KBM-7 (cell line): ENCODE measurements at places on chromosomes 4 and X.

- DNase-seq, result no peak
These were observed 143.4 kb downstream of the CENPC start for GRCh38 chr4:67401902-67402301.

- DNase-seq, result peak; percentile 58
These were observed 35.7 kb upstream of the INTS6L start for GRCh38 chrX:135484641-135485289.

- DNase-seq, result no peak
These were observed 1670.4 kb upstream of the AGA start for GRCh38 chr4:179112441-179113170.

GRCh38 chr4:74395633-74396032 is 30.7 kb downstream of the EREG start:
- DNase-seq, result no peak

- DNase-seq, result no peak
These were observed 8.9 kb downstream of the PGAM4 start for GRCh38 chrX:77960567-77960966.

GRCh38 chr4:71648448-71648847 is 135.4 kb downstream of the GC start:
- no peak for DNase-seq

GRCh38 chrX:68710870-68711576 is 63.6 kb downstream of the STARD8 start:
- peak; percentile 57 for DNase-seq

GRCh38 chr4:3709061-3709845 is 56.9 kb upstream of the ADRA2C start:
- no peak for DNase-seq

DNA sequence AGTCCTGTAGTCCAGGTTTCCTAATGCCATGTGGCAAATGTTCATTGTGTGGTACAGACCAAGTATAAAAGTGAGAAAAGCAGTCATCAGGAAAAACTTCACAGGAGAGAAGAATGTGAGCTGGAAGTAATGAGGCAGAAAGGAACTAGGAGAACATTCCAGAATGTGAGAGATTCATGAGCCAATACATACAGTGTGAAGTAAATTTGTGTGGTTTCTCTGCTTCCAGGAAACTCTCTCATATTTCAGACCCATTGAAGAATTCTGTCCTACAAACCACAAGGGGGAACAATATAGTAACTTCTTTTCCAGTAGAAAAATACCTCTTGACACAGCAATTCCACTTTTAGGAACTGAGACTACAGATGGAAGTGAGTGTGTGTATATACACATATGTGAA is 136.5 kb downstream of the RNF150 start:
- DNase-seq, result no peak

- peak; percentile 61 for DNase-seq
These were observed 249.0 kb downstream of the STK32B start for GRCh38 chr4:5300283-5300682.

GRCh38 chrX:22575161-22575845 is 302.6 kb downstream of the CBLL2 start:
- no peak for DNase-seq

DNA sequence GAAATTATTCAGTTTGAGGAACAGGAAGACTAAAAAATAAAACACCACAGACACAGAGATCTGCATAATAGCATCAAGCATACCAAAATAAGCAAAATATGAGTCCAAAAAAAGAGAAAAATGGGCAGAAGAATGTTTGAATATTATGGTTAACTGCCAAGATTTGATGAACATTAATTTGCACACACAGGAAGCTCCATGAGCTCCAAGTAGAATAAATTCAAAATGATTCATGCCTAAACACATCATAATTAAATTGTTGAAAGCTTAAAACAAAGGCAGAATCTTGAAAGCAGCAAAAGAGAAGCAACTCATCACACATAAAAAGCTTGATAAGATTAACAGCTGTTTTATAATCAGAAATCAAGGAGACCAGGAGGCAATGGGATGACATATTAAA is 156.6 kb upstream of the ARSJ start:
- DNase-seq, result no peak

DNA sequence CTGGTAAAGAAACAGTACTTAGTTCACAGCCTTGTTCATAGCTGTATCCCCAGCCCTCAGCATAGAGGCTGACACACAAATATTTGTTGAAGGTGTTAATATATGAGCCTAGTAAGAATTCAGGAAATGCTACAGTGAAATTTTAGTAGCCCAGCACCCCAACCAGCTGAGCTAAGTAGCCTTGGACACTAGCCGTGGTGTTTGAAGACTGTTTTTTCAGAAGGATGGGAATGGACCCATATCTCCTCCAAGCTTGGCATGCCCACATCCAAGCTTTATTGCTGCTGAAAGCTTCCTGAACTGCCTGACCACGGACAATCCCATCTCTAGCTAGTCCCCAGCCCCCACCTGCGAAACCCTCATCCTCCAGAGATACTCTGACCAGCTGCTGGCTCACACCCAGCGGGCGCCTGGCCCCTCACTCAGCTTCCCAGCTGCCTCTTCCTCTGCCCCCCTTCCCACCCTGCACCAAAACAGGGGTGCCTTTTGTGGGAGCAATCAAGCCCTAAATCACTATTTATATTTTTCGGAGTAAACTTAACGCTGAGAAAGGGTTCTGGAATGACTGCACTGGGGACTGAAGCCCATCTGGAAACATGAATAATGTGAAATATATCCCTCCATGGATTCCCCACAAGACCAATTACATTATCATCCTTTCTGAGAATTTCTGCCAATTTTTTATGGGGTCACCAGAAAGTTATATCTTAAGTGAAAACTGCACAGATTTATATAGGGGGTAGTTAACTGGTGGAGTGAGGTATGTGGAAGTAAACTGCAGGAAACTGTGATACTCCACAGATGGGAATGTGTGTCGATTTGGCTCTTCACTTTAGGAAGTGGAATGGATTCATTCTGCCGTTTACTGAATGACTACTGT is 41.1 kb upstream of the CBR4 start:
- no peak for DNase-seq

DNA sequence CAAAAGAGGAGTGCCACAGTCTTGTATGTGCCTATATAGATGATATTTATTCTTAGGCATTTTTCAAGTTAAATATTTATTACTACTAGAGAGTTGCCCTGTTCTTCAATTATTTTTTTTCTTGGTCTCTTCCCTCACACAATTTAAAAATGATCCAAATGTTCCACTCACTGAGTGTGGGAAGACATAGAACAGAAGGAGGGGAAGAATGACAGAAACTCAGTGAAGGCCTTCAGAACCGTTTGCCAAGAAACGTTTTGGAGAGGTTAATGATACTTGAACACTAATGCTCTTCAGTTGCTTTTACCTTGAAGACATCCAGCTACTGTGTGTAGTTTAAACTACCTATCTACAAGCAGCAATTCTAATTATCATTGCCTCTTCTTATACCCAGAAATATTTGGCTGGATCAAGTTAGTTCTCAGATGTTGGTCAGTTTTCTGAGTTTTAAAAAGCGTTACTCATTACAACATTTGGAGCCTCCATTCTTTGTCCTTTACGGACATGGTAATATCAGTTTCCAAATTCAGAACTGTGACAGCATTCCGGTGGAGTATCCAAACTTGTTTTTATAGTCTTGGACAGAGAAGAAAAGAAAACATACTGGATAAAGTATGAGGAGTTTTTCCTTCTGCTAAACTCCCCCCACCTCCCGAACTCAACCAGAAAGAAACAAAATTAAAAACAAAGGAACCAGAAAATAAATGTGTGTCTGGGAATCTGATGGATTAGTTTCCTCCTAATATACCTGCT is 389.7 kb downstream of the SPRY1 start:
- DNase-seq, result no peak

- DNase-seq, result peak; percentile 20
These were observed 2.3 kb upstream of the SLBP start for GRCh38 chr4:1714303-1715001.

DNA sequence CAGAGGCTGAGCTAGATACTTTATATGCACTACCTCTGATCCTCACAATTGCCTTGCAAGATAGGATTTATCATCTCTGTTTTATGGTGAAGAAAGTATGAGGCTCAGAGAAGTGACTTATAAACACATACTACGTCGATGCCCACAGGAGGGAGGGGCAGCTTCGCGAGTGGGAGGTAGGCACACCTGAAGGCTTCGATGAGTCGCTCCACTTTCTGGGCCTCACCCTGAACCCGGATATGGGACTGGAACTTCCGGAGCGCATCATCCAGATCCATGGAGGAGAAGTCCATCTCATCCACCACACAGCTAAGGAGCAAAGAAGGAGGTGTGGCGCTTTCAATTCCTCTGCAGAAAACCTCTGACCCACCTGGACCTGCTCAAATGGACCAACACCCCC is 22.9 kb upstream of the KDM5C start:
- no peak for DNase-seq

DNA sequence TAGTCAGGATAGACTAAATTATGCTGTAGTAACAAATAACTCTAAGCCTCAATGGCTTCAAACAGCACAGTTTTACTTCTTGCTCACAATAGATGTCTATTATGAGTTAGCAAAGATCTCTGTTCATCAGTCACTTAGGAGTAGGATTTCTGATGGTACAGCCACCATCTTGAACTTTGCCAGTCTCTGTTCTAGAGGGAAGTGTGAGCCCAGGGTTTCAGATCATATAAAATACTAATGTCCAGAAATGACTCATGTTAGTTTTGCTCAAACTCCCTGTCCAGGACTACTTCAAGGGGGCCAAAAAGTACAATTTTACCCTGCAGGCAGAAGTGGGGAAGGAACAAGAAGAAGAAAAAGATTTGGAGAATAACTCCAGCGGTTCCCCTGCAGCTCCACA is 77.1 kb upstream of the LSM6 start:
- DNase-seq, result no peak

DNA sequence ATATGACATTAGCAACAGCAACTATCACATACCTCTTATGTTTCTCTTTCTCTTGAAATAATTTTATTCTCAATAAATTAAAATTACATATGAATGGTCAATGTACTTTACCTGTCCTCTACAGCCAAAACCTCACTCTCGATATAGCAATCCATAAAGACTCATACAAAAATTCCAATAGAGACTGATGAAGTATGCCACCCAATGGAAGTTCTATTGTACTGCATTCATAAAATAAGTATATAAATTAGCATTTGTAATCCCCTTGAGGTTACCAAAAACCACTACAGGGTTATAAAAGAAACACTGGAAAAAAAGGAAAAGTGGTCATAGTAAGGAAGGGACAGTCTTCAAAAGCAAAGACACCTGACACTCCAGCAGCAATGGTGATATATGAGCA is 32.8 kb downstream of the CLDN2 start:
- DNase-seq, result peak; percentile 37

DNA sequence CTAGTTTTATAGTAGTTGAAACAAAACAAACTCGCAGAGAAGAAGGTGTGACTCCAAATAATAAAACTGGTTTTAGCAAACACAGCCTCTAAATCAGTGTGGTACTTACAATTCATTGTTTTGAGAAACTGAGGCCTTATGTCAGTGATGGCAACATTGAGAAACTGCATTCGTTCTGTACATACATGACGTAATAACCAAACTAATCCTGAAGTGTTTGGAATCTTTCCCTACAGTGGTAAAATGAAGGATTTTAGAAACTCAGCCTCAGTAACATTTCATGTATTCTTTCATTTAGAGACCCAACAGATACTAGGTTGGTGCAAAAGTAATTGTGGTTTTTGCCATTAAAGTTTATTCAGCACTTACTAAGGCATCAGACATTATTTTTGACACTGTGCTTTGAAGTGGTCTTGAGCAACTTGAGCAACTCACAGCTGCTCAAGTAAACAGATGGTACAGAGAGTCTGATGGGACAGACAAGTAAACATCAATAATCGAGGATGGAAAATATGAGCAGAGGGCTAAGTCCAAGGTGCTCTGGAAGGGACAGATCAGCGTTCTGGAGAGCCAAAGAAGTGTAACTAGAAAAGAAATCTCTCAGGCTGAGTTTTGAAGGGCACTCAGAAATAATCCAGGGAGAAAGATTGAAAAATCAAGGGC is 390.8 kb upstream of the BOD1L1 start:
- no peak for DNase-seq

GRCh38 chrX:20693078-20693477 is 426.4 kb upstream of the RPS6KA3 start:
- no peak for DNase-seq

DNA sequence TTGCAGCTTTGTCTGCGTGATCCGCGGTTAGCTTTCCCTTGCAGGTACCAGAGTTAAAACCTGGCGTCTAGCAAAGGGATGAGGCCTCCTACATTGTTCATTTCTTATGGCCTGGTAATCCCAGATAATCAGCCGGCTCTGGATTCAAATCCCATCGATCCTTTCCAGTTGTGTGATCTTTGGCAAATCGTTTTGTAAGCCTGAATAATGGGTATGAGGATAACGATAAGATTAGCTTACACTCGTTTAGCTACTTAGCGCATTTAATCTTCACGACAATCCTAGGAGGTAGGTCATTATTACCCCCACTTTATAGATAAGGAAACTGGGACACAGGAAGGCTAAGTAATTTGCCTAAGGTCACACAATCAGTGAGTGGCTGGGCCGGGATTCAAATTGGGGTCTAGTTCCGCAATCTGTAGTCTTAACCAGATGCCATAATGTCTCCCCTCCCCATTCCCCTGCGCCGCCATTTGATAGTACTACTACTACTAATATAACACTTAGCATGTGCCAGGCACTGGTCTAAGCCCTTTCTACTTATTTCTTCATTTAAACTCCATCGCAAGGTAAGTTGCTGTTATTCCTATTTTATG is 1.7 kb upstream of the UBA1 start:
- DNase-seq, result peak; percentile 41
